ENCODE measurements at places on chromosomes 2 and 18.
A peak's percentile ranks its signal among the peaks of the same experiment; 100 is the strongest.

GRCh38 chr2:184524551-184525382, 73.6 kb upstream of the ZNF804A start:
- DNase-seq = no peak

DNA sequence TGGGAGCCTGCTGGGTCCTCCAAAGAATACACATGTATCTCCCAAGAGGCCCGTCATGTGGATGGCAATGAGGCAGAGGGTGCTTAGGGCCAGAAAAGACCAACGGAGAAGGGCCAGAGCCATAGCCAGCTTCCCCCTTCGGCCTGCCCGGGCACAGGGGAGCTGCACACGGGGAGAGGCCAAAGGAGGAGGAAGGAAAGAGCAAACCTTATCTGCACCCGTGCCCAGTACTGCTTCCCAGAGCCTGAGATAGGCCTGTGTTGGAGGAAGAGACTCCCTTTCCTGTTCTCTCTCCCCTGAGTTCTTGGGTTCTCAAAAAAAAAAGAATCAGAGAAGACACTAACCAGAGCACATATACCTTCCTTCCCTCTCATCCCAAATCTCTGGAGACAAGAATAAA, 250.3 kb downstream of the ANAPC1 start:
- DNase-seq = no peak

GRCh38 chr2:128557831-128558241, 239.2 kb upstream of the HS6ST1 start:
- peak; percentile 85 for DNase-seq

DNA sequence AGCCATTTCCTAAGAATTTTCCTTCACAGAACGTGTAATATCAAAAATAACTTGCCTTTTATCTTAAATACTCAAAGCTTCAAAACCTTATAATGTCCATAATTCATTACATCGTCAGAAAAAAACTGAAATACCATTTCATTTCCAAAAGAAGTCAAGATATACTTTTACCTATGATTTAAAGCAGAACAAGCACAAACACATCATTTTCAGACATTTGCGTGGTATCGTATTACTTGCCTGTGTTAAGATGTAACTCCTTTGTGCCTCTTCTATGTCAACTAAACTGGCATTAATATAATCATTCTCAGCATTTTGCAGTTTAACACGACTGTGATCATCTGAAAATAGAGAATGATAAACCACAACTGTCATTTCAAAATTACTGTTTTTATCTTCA, 47.5 kb downstream of the PTPN2 start:
- DNase-seq = no peak

DNA sequence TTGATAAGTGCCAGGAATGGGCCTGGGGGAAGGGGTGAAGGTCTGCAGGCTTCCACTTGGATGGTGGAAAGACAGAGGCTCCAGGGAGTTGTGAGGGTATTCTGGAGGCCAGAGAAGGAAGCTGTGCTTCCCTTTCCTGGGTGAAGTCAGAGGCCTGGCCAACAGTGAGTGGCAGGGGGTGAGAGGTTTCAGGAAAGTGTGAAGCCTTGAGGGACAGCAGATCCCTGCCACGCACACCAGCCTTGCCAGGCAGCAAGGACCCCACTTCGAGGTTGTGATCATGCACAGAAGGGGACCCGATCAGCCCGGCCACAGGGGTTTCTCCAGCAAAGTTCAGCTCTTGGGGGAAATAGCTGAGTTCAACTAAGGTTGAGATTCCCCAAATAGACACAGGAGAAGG, 66.5 kb downstream of the SMAD7 start:
- DNase-seq = no peak

DNA sequence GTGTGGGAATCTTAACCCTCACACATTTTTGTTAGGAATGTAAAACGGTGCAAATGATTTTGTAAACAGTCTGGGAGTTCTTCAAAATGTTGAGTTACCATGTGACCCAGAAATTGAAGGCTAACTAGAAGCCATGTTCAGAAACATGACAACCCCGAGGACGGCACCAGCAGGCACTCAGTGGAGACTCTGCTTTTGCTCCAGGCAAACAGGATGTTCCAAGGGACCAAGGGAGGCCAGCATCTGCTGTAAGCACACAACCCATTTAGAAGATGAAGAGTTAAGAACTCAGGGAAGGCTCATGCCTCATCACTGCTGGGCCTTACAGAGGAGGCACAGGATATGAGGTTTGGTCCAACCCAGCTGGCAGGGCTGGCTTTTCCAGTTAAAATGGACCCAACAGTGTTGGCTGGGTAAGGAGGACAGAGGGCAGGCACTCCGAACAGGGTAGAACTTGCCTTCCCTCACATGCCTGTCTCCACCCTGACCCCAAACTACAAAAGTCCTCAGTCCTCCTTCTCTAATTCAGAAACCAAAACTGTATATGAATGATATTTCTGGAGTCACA, 23.6 kb downstream of the PARD6G start:
- no peak for DNase-seq

DNA sequence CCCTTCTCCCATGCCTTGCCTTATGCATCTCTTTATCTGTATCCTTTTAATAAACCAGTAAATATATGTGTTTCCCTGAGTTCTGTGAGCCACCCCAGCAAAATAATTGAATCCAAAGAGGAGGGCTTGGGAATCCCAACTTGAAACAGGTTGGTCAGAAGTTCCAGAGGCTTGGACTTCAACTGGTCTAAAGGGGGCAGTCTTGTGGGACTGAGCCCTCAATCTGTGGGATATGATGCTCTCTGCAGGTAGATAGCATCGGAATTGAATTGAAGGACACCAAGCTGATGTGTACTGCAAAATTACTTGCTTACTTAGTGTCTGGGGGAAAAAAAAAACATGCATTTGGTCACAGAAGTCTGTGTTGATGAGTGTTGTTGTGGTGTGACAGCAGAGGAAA, 1033.5 kb upstream of the TMEFF2 start:
- no peak for DNase-seq

GRCh38 chr2:30968660-30969397, 161.6 kb upstream of the CAPN13 start:
- DNase-seq = no peak

DNA sequence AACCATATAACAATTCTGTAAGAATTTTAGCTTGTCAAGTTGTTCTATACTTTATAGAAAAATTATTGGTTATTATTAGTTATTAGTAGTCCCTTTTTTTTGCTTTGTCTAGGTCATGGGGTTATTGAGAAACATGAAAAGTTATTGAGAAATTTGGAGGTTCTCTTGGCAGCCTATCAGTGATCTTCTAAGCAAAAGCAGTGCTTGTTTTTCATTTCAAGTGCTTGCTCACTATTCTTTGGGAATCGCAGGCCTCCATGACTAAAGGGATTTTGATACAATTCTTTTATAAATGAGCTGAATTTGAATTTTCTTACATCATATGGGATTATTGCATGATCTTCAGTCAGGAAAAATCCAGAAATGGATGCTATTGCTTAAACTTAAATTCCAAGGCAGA, 25.8 kb downstream of the PLEKHA3 start:
- DNase-seq = no peak

GRCh38 chr2:236557306-236558030, 12.2 kb upstream of the ACKR3 start:
- DNase-seq = no peak

DNA sequence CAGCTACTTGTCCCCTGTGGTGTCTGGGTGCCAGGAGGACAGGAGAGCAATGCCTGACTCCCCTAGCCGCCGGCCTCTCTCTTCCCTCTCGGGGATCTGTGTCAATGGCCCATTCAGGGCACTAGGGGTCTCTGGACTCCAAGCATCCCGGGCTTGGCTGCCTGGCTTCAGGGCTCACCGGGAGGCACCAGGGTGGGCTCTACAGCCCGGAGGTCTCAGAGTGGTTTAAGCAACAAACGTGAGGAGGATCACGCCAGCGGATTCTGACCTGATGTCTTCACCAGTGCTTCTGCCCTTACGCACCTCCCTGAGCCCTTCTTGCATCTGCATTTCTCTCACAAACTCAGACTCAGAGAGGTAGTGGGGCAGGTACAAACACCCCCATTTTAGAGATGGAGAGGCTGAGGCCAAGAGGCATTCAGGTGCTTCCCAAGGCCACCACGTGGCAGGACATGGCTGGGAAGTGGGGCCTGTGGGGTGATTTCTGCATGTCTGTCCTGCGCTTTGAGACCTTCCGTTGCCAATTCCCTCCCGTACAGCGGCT, 243.0 kb downstream of the CELF4 start:
- DNase-seq = no peak

GRCh38 chr2:100529900-100530299, 32.9 kb upstream of the PDCL3 start:
- no peak for DNase-seq

DNA sequence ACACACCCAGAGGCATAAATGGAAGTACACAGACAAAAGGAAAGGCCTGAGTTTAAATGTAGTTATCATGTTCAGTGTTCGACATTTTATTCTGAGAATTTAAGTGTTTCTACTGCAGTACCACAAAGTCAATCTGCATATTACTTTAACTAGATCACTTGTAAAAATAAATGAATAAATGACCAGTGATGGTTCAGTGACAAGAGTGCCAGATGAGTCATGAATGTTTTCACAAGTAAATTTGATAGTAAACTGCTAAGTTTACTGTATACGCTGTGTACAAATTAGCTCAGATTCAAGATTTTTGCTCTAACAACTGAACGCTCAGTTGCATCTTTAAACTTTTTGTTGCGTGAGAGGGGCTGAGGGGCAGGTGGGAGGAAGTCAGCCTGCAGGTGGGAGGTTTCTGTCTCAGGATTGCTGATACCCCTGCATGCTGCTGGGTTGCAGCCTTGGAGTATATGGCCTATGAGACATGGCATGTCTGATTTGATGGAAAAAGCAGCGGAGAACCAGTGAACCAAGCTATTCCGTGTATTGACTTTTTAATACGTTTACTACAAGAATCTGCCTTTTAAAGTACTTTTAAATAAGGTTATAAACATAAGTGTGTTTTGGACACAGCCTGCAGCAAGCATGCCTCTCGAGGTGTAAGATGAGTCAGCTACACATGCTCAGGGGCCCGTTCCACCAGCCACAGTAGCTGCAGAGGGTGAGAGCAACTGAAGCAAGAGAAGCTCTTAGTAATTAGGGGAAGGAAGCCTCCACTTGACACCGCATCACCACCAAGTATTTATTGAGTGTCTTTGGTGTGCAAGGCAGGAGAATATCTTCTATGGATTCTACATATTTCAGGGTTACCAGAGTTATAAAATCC, 245.1 kb downstream of the NEDD4L start:
- DNase-seq = no peak

DNA sequence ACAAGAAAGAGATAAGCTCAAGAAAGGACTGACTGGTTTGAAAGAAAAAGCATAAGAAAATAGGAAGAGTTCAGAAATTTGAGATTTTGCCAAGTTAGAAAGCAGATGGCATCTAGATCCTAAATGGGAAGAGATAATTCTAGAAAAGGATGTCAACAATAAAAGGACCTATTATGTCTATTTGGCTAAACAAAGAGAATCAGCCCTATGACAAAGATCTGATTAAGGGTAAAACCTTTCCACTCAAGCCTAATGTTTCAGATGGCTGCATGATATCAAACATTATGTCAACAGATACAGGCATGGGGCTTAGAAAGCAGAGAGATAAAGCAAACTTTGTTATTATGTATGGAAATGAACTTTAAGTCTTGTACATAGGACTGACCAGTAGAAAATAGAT, 465.0 kb upstream of the TRIB2 start:
- no peak for DNase-seq

DNA sequence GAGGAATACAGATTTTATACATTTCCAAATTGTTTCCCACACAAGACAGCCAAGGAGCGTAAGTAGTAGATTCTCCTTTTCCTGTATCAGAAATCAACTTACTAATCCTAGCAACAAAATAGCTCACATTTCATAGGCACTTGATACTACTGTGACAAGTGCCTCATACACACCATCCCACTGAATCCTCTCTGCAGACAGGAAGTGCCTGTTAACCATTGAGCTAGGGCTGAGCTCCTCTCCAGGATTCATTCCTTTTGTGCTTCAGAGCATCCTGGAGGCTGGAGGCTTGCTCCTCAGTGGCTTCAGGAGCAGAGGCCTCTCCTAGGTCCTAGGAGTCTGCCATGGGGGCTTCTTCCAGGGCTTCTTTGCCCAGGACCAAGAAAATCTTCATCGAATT, 20.8 kb upstream of the ZNF396 start:
- DNase-seq = no peak

- DNase-seq = no peak
These were observed 162.6 kb downstream of the PDE11A start for GRCh38 chr2:177909962-177910361.

DNA sequence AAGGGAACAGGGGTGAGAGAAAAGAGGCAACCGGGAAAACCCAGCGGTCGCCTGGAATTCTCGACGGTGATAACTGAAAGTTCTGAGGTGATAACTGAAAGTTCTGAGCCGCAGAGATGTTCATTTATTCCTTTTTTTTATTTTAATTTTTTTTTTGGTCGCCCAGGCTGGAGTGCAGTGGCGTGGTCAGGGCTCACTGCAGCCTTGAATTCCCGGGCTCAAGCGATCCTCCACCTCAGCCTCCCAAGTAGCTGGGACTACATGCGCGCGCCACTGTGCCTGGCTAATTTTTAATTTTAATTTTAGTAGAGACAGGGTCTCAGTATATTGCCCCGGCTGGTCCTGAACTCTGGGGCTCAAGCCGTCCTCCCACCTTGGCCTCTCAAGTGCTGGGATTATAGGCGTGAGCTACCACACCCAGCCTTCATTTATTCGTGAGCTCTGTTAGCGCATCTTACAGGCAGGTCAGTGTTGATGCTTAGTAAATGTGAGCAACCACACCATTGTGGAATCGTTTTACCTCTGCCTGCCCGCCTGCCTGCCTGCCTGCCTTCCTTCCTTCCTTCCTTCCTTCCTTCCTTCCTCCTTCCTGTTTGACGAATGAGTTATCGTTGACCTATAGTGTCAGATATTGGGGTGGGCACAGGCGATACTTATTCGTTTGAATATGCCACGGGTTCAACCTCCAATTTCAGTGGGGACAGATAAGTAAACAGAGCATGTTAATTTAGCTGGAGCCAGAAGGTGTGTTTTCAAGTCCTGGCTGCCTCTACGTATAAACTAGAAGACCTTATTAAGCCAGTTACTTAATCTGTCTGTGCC, 557 bp upstream of the E2F6 start:
- peak; percentile 86 for DNase-seq

GRCh38 chr2:116732322-116732721, 1082.2 kb upstream of the DDX18 start:
- no peak for DNase-seq

DNA sequence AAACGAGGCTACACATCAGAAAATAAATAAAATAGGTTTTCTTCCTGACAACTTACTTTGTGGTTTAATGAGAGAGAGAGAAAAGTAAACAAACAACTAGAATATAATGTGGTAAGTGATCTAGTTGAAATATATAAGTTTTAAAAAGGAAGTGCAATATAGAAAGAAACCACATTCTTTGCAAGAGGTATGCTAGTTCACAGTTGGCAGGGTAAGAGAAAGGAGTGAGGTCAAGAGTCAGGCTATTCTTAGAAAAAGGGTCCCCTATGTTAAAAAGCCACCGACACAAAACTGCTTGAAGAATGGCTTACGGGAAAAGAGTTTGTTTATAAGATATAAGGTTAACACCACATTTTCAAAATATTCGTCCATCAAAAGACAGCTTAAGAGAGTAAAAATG, 462.1 kb downstream of the ERBB4 start:
- DNase-seq = no peak

DNA sequence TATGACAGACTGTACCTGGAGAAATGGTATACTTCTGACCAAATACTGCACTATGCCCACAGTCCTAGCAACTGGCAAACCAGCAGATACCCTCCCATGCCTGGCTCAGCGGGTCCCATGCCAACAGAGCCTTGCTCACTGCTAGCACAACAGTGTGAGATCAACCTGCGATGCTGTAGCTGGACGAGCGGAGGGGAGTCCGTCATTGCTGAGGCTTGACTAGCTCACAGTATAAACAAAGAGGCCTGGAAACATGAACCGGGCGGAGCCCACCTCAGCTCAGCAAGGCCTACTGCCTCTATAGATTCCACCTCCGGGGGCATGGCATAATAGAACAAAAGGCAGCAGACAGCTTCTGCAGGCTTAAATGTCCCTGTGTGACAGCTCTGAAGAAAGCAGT, 93.2 kb upstream of the CAB39 start:
- DNase-seq = no peak
